ENCODE measurements at places on chromosomes 2 and 18.

DNA sequence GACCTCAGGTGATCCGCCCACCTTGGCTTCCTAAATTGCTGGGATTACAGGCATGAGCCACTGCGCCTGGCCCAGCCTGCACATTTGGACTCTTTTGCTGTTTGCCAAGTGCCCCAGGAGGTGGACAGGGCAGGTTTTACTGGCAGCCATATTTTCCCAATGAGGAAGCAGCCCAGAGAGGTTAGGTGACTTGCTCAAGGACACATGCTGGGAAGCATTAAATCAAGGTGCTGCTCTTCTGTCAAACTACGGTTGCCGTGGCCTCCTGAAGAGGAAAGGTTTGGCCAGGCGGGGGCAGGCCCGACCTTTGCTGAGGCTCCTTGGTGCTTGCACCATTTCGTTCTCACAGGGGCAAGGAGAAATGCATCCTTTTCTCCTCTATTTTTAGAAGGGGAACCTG, 44.0 kb downstream of the DNMT3A start:
- DNase-seq: no peak

GRCh38 chr18:36724169-36724568, 104.6 kb downstream of the TPGS2 start:
- no peak for DNase-seq

- no peak for DNase-seq
Measured at GRCh38 chr18:58911766-58912165, 47.1 kb downstream of the ZNF532 start.

GRCh38 chr18:14747513-14748474, at the start of gene ANKRD30B:
Gene ANKRD30B (plus strand): TSS chr18:14748172. CDS start chr18:14748420, 248 bp downstream.
- DNase-seq: no peak

- no peak for DNase-seq
Measured at GRCh38 chr18:65737471-65737955, 13.3 kb upstream of the CDH7 start.

- DNase-seq: no peak
Measured at GRCh38 chr2:121046335-121046734, 238.7 kb downstream of the TFCP2L1 start.

GRCh38 chr2:25341011-25341727, 556 bp downstream of the DNMT3A start:
- DNase-seq: peak; percentile 35

DNA sequence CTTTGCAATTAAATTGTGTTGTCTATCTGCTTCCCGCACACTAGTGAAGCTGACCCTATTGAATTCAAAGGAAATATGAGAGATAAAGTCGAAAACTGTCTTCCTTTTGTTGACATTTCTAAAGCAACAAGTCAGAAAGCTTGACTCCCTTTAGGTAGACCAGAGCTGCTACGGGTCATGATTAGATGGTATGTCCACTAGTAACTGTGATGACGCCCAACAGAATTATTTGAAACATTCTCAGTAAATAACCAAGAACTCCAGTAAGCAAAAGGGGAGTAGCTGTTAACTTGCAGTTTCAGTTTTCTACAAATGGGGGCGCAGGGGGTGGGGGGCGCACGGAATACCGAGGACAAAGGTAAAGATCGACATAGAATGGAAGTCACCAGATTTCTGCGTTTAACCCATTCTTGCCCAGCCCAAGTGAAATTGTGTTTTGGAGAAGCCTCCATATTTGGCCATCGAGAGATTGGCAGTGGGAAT, 56.4 kb downstream of the CRIM1 start:
- no peak for DNase-seq

- peak; percentile 78 for DNase-seq
Measured at GRCh38 chr18:77101410-77102258, 30.9 kb downstream of the MBP start.

DNA sequence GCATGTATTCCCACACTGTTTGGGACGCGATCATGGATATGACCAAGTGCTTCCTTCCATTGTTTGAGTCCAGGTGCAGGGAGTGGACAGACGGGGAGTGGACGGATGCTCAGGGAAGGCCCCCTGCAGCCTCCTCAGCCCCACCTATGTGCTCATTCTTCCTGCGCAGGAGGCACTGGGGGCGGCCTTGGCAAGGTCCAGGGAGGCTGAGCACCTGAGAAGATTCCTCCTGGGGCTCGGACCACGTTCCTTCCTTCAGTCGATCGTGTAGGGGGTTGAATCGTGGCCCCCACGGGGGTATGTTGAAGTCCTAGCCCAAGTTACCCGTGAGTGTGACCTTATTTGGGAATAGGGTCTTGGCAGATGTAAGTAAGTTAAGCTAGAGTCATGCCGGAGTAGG, 60.4 kb downstream of the ASB1 start:
- no peak for DNase-seq

DNA sequence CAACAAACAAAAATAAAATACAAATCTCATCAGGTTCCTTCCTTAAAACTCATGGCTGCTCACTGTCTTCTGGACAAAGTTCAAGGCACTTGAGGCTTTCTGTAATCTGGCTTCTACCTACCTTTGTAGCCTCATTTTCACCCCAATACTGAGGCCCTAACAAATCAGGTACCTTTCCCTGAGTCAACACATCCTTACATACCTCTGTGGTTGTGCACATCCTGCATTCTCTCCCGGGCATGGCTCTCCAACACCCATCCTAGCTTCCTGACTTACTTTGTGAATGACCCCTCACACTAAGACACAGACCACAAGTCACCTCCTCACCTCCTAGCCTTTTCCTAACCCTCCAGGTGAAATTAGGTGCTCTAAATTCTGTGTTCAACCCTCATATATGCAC, 190.9 kb downstream of the PID1 start:
- DNase-seq: no peak

GRCh38 chr2:16653799-16654198, 11.8 kb downstream of the CYRIA start:
- DNase-seq: no peak

DNA sequence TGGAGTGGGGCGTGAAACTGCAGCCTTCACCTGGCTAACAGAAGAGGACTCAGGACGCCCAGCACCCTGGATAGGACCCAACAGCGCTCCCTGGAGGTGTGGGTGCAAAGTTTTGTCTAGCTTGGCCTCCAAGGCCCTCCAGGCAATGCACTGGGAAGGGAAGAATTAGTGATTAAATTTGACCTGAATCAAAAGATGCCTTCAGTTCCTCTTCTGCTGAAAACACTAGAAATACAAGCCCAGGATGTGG, 779 bp upstream of the TRIB2 start:
- peak; percentile 74 for DNase-seq

- DNase-seq: no peak
Measured at GRCh38 chr2:178806543-178806942, 680 bp downstream of the TTN start.

DNA sequence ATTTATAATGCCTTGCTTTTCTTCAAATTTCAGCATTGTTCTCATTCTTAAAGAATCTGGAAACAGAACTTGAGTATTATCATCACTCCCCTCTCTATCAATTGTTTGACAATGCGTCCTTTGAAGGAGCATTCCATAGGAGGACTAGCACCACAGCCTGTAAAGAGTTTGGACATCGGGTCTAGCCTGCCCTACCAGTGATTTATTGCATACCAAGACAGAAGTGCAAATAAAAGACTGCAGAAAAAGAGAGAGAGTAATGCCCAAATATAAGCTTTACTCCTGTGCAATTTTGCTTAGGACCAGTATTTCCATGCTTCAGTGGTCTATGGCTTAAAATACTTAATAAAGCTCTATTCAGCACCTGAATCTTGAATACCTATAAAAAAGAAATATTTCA, 55.4 kb upstream of the MAP2 start:
- DNase-seq: no peak

DNA sequence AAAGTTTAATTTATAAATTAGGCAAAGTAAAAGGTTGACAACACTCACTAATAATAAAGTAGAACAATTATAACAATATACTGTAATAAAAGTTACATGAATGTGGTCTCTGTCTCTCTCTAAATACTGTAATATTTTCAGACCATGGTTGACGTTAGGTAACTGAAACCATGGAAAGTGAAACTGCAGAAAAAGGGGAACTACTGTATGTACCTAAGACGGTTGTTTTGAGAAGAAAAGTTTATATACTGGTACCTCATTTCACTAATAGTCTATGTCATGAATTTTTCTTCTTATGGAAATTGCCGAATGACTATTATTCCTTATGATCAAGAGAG, 166.7 kb upstream of the ZNF521 start:
- peak; percentile 83 for DNase-seq

DNA sequence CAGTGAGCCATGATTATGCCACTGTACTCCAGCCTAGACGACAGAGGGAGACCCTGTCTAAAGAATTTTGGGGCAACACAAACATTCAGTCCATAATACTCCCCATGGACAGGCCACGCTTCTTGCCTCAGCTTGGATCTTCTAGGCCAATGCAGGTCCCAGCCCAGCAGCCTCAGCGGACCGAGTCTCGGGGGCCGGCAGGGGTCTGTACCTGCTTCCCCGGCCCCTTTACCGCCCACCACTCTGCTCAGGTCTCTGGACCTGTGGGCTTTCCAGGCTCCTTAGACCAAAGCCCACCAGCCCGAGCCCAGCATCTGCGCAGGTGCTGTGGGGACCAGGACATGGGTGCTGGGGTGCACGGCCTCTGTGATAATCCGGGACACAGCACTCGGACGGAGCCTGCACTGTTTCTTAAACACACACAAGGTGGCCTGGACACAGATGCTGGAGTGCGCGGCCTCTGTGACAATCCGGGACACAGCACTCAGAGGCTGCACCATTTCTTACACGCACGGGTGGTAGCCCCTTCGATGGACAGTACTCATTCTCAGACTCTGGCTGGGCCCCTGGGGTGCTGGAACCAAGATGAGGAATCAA, 62.1 kb upstream of the GPC1 start:
- no peak for DNase-seq

DNA sequence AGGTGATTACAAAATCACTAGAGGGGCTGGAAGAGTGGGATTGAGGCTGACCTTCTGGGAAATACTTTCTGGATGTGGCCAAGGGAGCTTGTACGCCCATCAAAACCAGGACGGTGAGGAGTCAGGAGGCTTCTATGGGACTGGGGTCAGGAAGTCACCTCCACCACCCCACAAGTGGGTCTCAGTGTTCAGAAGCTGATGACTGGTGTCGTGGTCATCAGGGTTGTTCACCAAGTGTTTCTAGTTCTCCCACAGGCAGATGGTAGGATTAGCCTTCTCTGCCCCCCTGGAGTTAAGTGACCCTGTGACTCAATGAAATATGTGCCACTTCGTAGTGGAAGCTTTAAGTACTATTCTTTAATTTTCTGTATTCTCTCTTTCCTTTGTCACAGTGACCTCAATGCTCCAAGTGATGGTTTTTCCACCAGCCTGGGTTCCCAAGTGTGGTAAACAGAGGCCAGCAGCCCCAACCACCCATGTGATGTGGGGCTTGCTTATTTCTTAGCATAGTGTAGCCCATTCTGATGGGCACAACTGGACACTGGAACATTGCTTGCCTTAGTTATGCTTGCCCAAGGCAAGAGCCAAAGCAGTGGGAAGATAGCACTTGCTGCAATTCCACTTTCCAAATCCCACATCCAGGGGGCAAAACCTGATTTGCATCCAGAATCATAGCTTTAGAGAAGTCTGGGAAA, 258.8 kb downstream of the CYP26B1 start:
- DNase-seq: no peak

DNA sequence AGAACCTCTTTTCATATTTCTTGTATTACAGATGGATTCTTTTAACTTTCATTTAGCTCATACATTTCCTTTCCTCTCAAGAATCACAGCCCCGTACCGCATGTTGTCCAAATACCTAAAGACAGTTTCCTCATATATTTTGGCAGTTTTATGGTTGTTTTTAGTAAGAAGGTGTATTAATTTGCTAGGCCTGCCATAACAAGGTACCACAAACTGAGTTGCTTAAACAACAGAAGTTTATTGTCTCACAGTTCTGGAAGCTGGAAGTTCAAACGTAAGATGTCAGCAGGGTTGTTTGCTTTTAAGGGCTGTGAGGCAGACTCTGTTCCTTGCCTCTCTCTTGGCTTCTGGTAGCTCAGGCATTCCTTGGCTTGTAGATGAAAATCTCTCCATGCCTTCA, 343.2 kb upstream of the TNP1 start:
- no peak for DNase-seq

- no peak for DNase-seq
Measured at GRCh38 chr18:35484034-35484433, 13.7 kb downstream of the INO80C start.

- DNase-seq: no peak
Measured at GRCh38 chr2:69483024-69483423, 45.8 kb upstream of the NFU1 start.

DNA sequence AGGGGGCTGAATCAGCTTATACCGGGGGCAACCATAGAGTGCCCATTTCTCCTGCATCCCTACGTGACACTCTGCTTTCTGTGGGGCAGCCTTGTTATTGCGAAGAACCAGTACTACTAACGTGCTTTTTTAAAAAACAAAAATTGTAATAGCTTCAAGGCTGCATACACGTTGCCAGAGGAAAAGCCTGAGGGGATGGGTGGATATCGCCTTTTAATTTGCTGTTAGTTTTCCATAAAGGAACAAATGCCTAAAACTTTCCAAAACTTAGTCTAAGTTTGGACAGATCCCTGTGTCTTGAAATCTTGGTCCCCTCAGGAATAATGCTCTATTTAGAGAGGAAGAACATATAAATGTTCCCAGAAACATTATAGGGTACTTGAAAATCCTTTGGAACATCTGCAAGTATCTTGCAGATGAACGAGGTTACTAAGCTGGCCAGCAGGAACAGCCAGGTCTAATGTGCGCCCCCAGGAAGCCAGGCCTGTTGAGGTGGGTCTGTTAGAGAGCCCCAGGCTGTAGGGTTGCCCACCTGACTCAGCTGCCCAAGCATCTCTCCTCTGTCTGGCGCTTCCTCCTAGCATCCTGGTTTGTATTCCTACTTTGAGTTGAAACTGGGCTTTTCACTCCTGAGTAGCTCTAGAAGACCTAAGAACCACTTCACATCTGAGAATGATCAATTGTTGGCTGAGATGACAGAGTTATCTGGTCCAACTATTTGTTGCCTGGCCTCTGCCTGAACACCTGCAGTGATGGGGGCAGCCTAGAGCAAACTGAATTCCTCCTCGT, 96.9 kb downstream of the TGOLN2 start:
- no peak for DNase-seq

DNA sequence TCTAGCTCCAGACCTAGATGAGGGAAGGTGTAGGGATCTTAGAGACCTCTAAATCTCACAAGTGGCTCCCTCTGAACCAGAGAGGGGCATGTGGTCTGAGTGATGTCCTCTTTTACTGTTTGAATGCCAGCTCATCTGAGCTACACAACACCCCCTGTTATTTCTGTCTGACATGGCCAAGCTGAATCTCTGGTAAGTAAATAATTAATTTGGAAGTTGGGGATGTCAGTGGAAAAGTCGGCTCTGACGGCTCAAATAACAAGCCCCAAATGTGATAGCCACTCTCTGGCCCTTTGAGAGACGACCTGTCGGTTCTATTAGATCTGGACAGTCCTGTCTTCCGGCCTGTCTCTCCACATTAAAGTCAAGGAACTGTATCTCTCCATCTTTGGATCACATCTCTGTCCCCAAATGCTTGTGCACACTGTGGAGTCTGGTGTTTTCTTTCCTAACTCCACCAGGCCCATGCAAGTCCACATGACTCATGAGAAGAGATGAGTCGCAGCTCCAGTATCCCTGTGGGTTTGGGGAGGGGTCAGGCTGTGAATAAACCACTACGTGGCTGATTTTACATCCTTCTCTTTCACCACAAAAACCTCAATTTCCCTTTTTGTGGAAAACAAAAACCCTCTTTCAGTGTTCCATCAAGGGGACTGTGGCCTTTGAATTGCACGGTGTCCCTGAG, 52.5 kb downstream of the SETBP1 start:
- DNase-seq: peak; percentile 89

Measured in common myeloid progenitor, CD34-positive (primary cell).